ENCODE measurements at places on chromosomes 7 and 10. TPM values are rescaled to one million over a fixed set of nuclear protein-coding genes. Genes with fewer than 3 reads are reported as not detected.

ZNHIT1 gene
- 85.5 TPM for total RNA-seq

POU6F2 gene
- total RNA-seq, result not detected

SHH gene
- 2.7 TPM for total RNA-seq

PRKAG2 gene
- 41.7 TPM for total RNA-seq

KIAA1217 gene
- total RNA-seq, result 2.8 TPM

RBM20 gene
- 1.4 TPM for total RNA-seq
